ENCODE measurements at places on chromosomes 12 and 14.

DNA sequence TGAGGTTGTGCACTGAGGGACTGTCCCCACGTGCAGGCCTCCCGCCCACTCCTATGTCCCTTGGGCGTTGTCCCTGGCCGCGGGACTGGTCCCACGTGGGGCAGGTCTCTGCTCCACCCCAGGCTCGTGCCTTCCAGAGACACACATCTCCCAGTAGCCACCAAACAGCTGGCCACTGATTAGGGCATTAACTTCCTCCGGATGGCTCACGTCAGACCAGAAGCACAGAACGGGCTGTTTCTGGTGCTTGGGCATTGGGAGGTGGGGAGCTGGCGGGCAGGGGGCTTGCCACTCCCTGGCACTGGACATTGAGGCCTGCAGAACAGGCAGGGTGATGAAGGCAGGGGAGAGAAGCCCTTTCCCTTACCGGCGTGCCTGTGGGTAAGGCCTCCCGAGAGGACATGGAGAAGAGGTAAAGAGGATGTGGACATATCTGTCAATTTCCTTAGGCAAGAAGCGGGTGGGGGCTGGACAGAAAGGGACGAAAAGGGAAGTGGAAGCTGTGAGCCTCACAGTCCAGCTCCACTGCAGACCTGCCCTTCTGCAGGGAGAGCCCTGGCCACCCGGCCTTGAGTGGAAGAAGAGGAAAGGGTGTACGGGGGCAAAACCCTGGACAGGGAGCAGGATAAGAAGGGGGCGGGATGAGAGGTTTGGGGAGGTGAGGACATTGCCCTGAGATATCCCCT, 101.2 kb downstream of the NINJ2 start:
- DNase-seq, result no peak

DNA sequence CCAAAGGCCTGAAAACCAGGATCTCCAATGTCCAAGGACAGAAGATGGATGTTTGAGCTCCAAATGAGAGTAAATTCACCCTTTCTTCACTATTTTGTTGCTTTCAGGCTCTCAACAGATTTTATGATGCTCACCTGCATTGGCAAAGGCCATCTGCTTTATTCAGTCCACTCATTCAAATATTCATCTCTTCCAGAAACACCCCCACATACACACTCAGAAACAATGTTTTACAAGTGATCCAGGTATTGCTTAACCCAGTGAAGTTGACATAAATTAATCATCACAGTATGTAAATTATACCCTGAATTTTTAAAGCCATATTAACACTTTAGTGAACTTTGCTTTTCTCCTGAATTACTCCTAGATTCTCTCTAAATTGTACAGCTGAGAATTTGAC, 63.3 kb downstream of the DUSP6 start:
- no peak for DNase-seq

DNA sequence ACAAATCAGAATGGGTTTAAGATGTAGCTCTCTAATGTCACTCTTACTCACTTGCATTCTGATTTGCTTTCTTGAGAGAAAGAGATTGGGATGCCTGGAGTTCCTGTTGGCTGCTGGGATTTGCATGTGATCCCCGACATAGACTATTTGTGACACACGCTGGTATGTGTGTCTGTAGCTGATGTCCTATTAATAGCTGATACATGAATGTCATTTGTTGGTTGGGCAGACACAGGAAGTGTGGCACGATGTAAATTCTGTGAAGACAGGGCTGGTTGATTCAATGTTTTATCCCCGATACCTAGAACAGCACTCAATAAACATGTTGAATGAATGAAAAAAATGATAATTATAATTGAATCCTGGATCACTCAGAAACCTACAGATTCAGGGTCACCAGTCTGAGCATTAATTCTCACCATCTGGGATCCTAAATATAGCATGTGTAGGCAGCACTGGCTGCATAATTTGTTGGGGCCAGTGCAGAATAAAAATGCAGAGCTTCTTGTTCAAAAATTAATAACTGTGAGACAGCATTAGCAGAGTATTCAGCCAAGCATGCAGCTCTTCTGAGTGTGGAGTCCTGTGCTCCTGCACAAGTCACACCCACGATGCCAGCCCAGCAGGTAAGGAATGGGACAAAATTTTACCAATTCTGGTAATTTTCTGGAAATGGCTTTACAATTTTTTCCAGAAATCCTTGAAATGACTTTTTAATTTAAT, 35.5 kb upstream of the SOCS2 start:
- DNase-seq, result no peak

DNA sequence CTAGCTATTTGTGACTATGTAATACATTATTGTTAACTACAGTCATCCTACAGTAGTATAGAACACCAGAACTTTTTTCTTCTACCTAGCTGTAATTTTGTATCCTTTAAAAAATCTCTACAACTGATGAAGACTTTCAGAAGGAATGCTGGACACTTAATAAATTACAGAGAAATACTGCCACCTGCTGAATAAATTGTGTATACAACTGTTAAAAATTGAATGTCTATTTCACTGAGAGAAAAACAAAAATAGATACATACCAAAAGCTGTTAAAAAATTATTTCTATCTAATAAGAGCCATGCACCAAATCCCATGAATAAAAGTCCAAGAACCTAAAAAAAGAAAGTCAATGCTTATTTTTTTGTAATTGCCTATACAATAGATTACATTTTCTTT, 6.6 kb downstream of the TSPAN19 start:
- no peak for DNase-seq

DNA sequence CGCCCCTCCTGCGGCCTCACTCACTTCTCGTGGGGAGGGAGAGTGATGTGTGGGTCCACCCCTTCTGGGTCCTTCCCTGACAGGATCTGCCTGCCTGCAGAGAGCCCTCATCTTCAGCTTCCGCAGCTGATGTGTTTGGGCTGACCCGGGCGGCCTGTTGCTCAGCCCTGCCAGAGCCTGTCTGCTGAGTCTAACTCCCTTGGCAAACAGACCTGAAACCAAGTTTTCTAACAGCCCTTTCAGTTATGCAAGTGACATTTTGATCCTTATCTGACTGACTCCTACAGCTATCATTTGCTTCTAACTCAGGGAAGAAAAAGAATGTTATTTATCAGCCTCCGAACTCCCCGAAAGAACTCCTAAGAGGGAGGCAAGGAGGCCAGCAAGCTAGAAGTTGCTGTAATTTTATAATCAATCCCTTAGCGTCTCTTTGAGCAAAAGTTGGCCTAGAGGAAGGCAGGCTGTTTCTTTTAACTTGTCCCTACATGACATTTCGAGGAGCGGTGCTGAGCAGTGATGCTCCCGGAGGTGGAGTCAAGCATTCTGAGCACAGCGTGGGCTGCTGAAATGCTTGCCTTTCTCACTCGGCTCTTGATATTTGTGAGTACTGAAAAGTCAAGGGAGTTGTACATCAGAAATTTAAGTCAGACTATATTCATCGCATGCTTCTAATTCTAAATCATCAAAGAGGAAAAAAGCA, 31.5 kb upstream of the CACNA2D4 start:
- no peak for DNase-seq

DNA sequence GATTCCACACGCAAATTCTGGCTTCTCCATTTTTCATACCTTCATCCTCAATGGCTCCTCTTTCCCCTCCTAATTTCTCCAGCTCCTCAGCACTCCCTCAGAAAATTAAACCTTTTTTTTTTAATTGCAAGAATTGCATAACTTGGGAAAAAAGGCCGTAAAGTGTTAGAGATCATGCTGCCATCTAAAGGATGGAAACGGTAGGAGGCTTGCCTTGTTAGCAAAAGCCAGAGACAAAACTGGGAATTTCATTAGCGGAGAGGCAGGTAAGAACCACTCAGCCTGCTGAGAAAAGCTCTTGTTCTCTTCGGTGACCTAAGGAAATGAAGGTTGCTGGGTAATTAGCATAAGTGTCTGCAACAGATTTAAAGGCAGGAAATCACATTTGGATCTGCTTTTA, 204.3 kb downstream of the AEBP2 start:
- no peak for DNase-seq

GRCh38 chr12:87661786-87662377, 367.3 kb downstream of the C12orf50 start:
- no peak for DNase-seq

GRCh38 chr14:29926701-29927375, 809 bp downstream of the PRKD1 start:
- DNase-seq, result peak; percentile 5

GRCh38 chr12:13039328-13039956, 4.7 kb upstream of the FAM234B start:
- DNase-seq, result no peak

DNA sequence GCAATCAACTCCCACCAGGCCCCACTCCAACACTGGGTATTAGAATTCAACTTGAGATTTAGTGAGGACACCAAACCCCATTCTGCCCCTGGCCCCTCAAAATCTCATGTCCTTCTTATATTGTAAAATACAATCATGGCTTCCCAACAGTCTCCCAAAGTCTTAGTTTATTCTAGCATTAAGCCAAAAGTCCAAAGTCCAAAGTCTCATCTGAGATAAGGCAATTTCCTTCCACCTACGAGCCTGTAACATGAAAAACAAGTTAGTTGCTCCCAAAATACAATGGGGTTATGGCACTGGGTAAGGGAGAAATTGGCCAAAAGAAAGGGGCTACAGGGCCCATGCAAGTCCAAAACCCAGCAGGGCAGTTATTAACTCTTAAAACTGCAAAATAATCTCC, 46.6 kb upstream of the TMTC1 start:
- no peak for DNase-seq

DNA sequence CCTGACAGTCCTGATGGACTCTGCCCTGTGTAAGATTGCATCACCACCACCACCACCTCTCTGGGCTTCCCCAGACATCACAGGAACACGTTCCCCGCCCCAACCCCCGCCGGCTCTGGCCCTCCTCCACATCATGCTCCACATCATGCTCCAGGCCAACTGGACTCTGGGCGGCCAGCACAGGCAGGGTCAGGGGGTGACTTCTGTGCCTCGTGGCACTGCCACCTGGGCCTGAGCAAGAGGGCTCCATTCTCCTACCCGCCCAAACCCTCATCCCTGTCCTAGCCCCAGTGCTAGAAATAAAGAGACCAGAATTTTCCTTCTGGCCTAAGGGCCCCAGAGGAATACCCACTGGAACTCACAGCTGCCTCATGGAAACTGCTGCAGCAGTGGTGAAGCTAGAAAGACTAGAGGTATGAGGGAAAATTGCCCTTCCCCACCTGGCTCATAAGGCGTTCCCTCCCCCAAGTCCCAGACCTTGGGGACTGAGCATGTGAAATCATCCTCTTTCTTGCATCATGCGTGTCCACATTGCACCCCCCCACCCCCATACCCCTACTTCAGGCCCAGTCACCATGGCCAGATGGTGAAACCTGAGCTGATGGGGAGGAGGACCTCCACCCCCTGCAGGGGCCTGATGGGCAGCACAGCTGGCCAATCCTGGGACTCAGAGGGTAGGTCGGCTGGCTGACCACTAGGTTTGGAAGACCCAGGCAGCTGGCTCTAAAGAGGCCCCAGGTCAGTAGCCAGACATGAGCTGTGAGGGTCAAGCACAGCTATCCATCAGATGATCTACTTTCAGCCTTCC, at the start of gene INHBE:
INHBE (plus strand) TSS at position 742 of the 808 bp plus-strand sequence. CDS start 230 bp downstream, outside the sequence.
- DNase-seq, result peak; percentile 66

- no peak for DNase-seq
These were observed 5.2 kb downstream of the PPM1A start for GRCh38 chr14:60254176-60254575.

DNA sequence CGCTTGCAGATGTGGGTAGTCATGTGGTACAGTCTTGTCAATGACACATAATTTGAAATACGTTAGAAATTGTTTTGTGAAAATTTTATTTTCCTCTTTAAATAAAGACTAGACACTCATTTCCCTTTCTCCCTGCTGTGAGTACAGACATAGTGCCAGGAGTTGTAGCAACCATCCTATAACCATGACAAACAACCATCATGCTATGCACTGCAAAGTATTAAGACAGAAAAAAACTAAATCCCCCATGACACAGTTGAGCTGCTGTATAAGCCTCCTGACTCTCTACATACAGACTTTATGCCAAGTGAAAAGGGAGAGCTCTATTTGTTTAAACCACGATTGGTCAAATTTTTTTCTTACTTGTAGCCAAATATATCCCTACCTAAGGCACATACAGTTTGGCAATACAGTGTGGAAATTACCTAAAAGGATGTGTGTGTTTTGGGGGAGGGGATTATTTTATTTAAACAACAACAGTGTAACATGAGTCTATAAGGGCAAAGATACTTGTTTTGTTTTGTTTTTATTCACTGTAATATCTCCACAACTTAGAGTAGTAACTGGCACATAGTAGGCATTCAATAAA, 45.0 kb upstream of the KRR1 start:
- DNase-seq, result no peak

- DNase-seq, result no peak
These were observed 98.8 kb downstream of the OSBPL8 start for GRCh38 chr12:76460807-76461206.

GRCh38 chr12:53807322-53807860, 55.6 kb upstream of the CISTR start:
- DNase-seq, result no peak

DNA sequence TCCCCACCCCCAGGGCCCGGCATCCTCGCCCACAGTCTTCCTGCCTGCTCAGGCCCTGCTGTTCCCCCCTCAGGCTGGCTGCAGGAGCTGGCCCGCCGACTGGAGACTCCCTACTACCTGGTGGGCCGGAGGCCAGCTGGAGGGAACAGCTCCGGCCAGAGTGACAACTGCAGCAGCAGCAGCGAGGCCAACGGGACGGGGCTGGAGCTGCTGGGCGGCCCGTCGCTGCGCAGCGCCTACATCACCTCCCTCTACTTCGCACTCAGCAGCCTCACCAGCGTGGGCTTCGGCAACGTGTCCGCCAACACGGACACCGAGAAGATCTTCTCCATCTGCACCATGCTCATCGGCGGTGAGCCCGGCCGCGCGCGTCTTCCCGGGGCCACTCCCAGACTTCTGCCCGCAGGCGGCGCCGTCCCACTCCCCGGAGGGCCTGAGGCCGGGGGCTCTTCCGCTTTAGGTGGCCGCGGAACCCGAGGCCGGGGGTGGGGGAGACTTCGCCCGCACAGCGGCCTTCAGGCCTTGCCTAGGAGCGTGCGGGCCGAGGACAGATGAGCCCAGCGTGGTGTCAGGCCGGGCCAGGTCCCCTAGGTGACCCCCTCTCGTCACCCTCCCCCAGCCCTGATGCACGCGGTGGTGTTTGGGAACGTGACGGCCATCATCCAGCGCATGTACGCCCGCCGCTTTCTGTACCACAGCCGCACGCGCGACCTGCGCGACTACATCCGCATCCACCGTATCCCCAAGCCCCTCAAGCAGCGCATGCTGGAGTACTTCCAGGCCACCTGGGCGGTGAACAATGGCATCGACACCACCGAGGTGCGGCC, 10.2 kb downstream of the KCNH3 start:
- DNase-seq, result peak; percentile 57

GRCh38 chr12:15887043-15887817, 5.0 kb downstream of the STRAP start:
- DNase-seq, result no peak

DNA sequence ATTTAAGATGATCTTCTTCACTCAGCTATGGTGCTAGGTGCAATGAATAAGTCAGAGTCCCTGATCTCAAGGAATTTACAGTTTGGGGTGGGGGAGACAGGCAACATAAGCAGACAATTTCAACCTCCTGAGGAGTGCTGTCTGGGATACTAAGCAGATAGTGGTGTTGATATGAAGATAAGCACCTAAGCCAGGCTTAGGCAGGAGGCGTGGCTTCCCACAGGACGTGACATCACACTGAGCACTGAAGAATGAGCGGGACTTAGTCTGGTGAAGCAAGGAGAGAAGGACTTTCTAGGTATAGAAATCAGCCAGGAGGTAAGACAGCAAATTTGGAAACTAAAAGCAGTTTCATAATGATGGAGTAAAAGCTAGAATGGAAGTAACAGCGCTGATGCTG, 6.8 kb downstream of the PRPH start:
- DNase-seq, result peak; percentile 28

GRCh38 chr12:108649126-108649525, 15.4 kb upstream of the SELPLG start:
- no peak for DNase-seq

- no peak for DNase-seq
These were observed 133.8 kb downstream of the BCAT1 start for GRCh38 chr12:24815114-24815423.

Data from stimulated activated naive CD8-positive, alpha-beta T cell treated with anti-CD3 and anti-CD28 coated beads, Interleukin-15, Interleukin-2, amounts not matched to agents 100 U/mL and 50 U/mL, for 24 hours (primary cell).